ENCODE measurements at places on chromosomes 5 and 9.

- no peak for DNase-seq
Observed at GRCh38 chr9:34526026-34526425, 3.2 kb upstream of the ENHO start.

GRCh38 chr5:76845890-76846289 is 3.9 kb upstream of the S100Z start:
- no peak for DNase-seq

DNA sequence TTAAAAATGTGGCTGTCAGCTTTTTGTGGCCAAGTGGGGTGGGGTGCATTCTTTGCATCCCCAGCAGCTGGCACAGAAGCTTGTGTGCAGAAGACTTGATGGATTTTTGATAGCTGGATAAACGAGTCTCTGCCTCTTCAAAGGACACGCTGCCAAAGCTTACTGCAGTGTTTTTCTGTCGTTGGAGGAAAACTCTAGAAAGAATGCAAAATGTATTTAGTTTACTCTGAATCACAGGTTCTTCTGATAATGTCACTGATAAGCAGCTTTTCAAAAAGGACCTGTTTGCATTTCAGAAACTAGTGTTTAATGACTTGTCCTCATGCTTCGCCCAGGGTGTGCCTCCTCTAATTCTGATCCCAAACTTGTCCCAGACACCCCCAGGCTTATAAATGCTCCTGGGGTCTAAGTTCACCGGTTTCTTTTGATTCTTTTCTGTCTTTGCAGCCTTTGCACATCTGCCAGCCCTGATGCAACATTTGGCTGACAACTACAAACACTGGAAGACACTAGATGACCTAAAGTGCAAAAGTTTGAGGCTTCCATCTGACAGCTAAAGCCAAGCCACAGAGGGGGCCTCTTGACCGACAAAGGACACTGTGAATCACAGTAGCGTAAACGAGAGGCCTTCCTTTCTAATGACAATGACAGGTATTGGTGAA is 66.0 kb downstream of the WDR41 start:
- no peak for DNase-seq

- no peak for DNase-seq
Observed at GRCh38 chr9:133787754-133788025, 49.5 kb upstream of the SARDH start.

DNA sequence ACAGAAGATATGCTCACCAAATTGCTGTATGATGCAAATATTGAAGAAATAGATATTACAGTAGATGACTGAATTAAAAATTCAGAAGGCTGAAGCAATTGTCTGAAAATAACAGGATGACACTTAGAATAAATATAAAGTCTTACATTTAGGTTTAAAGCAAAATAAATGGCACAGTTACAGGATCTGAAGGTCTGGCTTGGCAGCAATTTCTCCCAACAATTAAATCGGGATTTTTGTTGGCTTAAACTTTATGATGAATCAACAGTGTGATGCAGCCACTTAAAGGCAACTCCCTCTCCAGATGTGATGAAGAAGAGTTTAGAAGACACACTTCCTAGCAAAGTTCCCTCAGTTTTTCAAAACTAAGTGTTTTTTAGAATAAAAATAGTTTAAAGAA is 80.5 kb downstream of the NREP start:
- DNase-seq = no peak

DNA sequence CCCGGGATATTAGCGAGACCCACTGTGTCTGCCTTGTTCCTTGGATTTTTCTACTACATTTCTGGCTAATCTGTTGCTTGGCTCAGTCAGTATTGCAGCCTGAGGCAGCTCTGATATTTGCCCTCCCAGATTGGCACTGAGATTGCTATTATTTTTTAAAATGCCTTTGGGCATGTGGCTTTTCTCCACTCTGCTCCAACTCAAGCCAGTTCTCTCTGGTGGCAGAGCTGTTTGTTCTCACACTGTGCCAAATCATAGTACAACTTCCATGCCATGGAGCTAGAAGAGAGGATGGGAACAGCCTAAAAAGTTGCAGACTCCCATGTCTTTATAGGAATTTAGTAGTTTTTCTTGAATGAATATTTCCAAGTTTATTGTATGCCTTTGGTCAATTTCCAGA is 155.9 kb upstream of the ATP10B start:
- no peak for DNase-seq

GRCh38 chr9:77176106-77176505 is 1.2 kb upstream of the VPS13A start:
- no peak for DNase-seq

DNA sequence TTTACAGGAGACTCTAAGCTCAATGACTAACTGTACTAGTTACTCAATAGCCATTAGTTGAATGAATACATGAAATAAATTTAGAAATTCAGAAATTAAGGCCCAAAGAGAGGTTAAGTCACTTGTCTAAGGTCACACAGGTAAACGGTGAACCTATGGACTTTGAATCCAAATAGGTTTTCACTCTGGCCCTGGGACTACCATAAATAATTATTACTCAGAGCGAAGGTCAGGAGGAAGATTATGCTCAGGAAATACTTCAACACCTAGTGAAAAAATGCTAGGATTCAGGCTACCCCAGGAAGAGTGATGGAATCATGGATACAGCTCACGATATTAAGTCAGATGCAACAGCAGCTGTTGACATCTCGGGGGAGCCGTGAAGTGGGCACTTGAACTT is 417.4 kb downstream of the GABRG2 start:
- no peak for DNase-seq

- DNase-seq = no peak
Observed at GRCh38 chr9:95726756-95727155, 148.7 kb upstream of the ERCC6L2 start.

GRCh38 chr5:144209361-144209760 is 38.7 kb downstream of the KCTD16 start:
- no peak for DNase-seq

GRCh38 chr9:127132375-127132774 is 9.9 kb upstream of the ANGPTL2 start:
- no peak for DNase-seq

DNA sequence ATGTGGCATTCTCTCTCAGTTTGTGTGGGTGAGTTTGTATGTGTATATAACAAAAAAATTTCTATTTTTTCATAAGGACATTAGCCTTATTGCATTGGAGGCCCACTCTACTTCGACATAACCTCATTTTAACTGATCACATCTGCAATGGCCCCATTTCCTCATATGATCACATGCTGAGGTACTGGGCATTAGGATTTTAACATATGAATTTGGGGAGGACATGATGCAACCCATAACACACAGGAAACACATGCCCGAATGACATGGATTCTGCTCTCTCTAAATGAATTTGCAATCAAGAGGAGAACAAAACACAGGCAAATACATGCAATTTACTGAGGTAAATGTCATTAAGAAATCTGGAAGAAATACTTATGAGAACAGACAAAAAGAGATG is 92.1 kb upstream of the COX7C start:
- no peak for DNase-seq

DNA sequence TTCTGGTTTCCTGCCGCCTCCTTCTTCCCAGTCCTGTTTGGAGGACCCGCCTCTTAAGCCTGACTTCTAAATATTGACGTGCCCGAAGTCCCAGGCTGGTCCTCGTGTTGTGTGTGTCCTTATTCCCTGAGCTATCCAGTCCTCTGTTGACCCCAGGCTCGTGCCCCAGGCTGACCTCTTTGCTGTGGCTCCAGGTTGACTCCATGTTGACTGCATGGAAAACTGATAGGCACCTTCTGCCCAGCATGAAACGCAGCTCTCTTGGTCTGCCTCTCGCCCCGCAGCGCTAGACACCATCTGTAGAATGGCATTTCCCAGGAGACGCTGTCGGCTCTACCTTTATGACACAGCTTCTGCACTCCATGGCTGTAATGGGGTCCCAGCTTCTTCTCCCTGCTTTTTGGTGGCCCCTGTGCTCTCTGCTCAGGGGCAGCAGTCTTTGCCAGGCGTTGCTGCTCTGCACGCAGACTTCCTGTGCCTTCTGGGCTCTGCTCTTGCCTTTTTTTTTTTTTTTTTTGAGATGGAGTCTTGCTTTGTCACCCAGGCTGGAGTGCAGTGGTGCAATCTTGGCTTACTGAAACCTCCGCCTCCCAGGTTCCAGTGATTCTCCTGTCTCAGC is 28.4 kb downstream of the EHMT1 start:
- no peak for DNase-seq

DNA sequence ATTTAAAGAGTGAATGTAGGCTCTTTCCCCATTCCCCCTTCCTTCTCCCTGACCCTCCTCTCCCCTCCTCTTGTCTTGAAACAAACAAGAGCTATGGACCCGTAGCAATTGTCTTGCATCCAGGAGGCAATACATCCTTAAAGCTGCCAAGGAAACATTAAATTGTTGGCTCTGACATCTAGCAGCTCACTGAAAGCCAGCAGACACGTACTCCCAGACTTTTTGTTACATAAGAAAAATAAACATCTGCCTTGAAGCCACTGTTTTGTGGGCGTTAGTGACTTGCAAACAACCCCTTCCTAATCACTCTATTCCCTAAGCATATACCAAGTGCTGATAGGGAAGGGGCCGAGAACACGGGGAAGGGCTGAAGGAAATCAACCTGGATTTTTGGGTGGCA is 8.6 kb downstream of the SLC45A2 start:
- DNase-seq = no peak

DNA sequence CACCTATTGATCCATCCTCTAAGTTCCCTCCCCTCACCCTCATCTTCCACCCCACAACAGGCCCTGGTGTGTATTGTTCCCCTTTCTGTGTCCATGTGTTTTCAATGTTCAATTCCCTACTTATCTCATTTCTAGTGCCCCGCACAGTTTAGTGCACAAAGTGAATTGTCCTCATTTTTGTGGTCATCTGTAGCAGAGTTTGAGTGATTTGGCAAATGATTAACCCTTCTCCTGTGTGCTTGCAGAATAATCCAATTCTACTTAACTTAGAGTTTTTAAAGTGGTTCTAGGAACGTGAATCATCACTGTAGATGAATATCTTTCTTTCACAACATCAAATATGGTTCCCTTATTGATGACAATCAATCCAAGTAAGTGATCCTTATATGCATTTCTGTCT is 6.3 kb upstream of the HAPLN1 start:
- DNase-seq = no peak

DNA sequence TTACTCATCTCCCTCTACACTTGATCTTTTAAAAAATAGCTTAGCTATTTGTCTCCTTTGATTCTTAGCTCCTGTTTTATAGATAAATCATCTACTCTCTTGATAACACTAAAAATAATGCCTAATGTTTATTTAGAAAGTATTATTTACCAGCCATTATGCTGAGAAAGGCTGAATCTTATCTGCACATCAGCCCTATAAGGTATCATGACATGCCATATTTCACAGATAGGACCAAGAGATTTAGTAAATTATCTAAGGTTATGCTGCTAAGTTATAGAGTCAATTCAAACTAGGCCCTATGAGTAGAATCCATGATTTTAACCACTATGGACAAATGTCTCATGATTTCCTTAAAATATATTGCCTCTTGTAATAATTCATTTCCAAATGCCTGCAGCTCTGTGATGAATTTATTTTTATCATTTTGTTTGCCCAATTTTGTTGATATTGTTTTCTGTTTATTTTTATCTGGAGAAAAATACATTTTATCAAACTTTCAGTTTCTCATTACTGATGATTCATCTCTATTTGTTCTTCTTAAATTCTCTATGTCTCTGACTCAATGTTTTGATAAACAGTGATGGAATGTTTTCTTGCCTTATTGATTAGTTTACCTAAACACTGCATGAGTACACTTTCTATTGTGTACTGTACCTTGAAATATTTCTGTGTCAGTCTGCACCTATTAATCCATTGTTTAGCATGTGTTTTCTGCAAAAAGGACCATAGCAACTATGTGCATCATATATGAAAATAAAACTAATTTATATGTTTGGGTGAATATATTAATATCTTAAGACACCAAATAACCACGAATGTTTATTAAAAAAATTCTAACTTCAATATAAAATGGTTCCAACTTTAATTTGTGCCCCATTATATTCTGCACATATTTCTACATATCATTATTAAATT is 300.8 kb downstream of the CDH9 start:
- DNase-seq = no peak
